ENCODE measurements at places on chromosomes 6 and 20. TPM values are rescaled to one million over a fixed set of nuclear protein-coding genes. Genes with fewer than 3 reads are reported as not detected.

BCAS1 gene
- 0.06 TPM for total RNA-seq

TBXT gene
- total RNA-seq, result not detected

SYNDIG1 gene
- not detected for total RNA-seq

SLC24A3 gene
- not detected for total RNA-seq

RIPOR3 gene
- not detected for total RNA-seq

PSMB9 gene
- 315 TPM for total RNA-seq

POU3F2 gene
- not detected for total RNA-seq

PPP1R16B gene
- 65.3 TPM for total RNA-seq

RPS6KA2 gene
- total RNA-seq, result 4.2 TPM

CYP24A1 gene
- not detected for total RNA-seq
